ENCODE measurements at places on chromosomes 1 and 21. TPM values are rescaled to one million over a fixed set of nuclear protein-coding genes. Genes with fewer than 3 reads are reported as not detected.

ARHGEF16 gene
- polyA plus RNA-seq, result 15.5 TPM

GLIS1 gene
- polyA plus RNA-seq, result 3.7 TPM

NOS1AP gene
- 0.47 TPM for polyA plus RNA-seq

TFB2M gene
- polyA plus RNA-seq, result 14.7 TPM

ARHGAP30 gene
- 1.2 TPM for polyA plus RNA-seq

YARS1 gene
- polyA plus RNA-seq, result 24.8 TPM

POU2F1 gene
- polyA plus RNA-seq, result 1.9 TPM

TTC22 gene
- polyA plus RNA-seq, result 9.6 TPM

RPS8 gene
- polyA plus RNA-seq, result 1,538 TPM

OR14K1 gene
- not detected for polyA plus RNA-seq

NBPF4 gene
- polyA plus RNA-seq, result not detected

PARP1 gene
- 37.9 TPM for polyA plus RNA-seq

AMY2A gene
- polyA plus RNA-seq, result 0.26 TPM

HS2ST1 gene
- polyA plus RNA-seq, result 10.3 TPM

MORC3 gene
- polyA plus RNA-seq, result 6.6 TPM

MCOLN3 gene
- 7.8 TPM for polyA plus RNA-seq

TFF2 gene
- not detected for polyA plus RNA-seq

RUNX3 gene
- polyA plus RNA-seq, result 0.47 TPM

PHTF1 gene
- 14.7 TPM for polyA plus RNA-seq

LCE1B gene
- polyA plus RNA-seq, result not detected

SLC26A9 gene
- 5.9 TPM for polyA plus RNA-seq

MNDA gene
- polyA plus RNA-seq, result 2.6 TPM

MARK1 gene
- 2.6 TPM for polyA plus RNA-seq

CFH gene
- polyA plus RNA-seq, result 24.8 TPM

OR14I1 gene
- not detected for polyA plus RNA-seq

HCRTR1 gene
- not detected for polyA plus RNA-seq

KRTAP22-1 gene
- polyA plus RNA-seq, result not detected

TAF1A gene
- polyA plus RNA-seq, result 1.9 TPM

TRIM46 gene
- polyA plus RNA-seq, result 0.28 TPM

IER5 gene
- 3.9 TPM for polyA plus RNA-seq

ILF2 gene
- 197 TPM for polyA plus RNA-seq

AQP10 gene
- polyA plus RNA-seq, result not detected

TMEM269 gene
- not detected for polyA plus RNA-seq

DENND1B gene
- polyA plus RNA-seq, result 3.1 TPM

SELP gene
- 12.5 TPM for polyA plus RNA-seq

HOOK1 gene
- polyA plus RNA-seq, result 9.4 TPM

TMEM79 gene
- 3.9 TPM for polyA plus RNA-seq

TMEM200B gene
- polyA plus RNA-seq, result 7.6 TPM

PUSL1 gene
- polyA plus RNA-seq, result 13.9 TPM

MAB21L3 gene
- 0.24 TPM for polyA plus RNA-seq

FCGR3B gene
- polyA plus RNA-seq, result not detected

ZNF436 gene
- polyA plus RNA-seq, result 4.6 TPM

PGLYRP4 gene
- not detected for polyA plus RNA-seq

ACTL8 gene
- polyA plus RNA-seq, result not detected

NMNAT2 gene
- 0.17 TPM for polyA plus RNA-seq

TRAPPC10 gene
- polyA plus RNA-seq, result 8.8 TPM

LINGO4 gene
- 0.32 TPM for polyA plus RNA-seq

GBP5 gene
- 0.52 TPM for polyA plus RNA-seq

LCE1D gene
- not detected for polyA plus RNA-seq

PGLYRP3 gene
- not detected for polyA plus RNA-seq

CALML6 gene
- polyA plus RNA-seq, result 1.2 TPM

SAMD11 gene
- 13.3 TPM for polyA plus RNA-seq

FBLIM1 gene
- 16.6 TPM for polyA plus RNA-seq

FOXO6 gene
- 0.47 TPM for polyA plus RNA-seq

LY9 gene
- 0.41 TPM for polyA plus RNA-seq

PDE9A gene
- 30.1 TPM for polyA plus RNA-seq

ADGRL2 gene
- 27.2 TPM for polyA plus RNA-seq

NPL gene
- polyA plus RNA-seq, result 69.4 TPM

C1orf216 gene
- polyA plus RNA-seq, result 6.0 TPM

TMOD4 gene
- 0.65 TPM for polyA plus RNA-seq

All from kidney (tissue), 22 donors.